ENCODE measurements at places on chromosomes 2 and 18. TPM values are rescaled to one million over a fixed set of nuclear protein-coding genes. Genes with fewer than 3 reads are reported as not detected.

RAB6C gene
- total RNA-seq = 0.09 TPM

SLC5A7 gene
- total RNA-seq = 0.22 TPM

SLC9A4 gene
- 0.04 TPM for total RNA-seq

CDKL4 gene
- 3.2 TPM for total RNA-seq

NLRC4 gene
- total RNA-seq = 0.40 TPM

PTPN2 gene
- total RNA-seq = 22.7 TPM

All from muscle of leg (tissue), 16 donors.